Nephron progenitor cell (in vitro differentiated cells): ENCODE measurements at places on chromosomes 2 and 18.
A peak's percentile ranks its signal among the peaks of the same experiment; 100 is the strongest.

DNA sequence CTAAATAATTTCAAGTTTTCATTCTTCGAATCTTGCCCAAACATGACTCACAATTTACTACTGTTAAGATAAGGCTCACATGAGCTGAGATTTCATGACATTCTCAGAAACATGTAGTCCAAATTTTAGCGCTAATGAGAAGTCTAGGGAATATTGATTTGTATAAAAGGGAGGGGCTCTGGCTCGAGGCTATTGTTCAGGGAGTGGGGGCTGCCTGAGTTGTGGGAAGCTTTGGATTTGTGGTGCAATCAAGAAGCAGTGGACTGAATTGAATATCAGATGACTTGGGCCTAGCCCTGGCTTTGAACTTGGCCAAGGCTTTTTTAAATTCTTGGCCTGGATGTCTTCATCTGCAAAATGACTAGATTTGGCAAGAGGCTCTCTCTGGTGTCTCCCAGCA lies 674.9 kb upstream of the FANCL start:
- DNase-seq = no peak

DNA sequence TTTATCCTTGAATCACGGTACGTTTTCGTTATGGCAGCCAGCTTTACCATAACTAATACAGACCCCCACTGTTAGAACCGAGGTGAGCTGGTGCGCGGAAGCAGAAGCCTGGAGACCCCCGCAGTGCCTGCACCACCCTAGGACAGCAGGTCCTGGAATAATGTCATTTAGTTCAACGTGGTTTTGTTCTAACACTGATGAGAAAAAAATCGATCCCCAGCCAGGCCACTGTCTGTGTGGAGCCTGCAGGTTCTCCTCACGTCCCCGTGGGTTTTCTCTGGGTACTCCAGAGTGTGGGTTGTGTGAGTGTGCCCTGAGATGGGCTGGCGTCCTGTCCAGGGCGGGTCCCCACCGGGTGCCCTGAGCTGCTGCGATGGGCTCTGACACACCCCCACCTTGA lies 69.9 kb upstream of the ST3GAL5 start:
- no peak for DNase-seq

DNA sequence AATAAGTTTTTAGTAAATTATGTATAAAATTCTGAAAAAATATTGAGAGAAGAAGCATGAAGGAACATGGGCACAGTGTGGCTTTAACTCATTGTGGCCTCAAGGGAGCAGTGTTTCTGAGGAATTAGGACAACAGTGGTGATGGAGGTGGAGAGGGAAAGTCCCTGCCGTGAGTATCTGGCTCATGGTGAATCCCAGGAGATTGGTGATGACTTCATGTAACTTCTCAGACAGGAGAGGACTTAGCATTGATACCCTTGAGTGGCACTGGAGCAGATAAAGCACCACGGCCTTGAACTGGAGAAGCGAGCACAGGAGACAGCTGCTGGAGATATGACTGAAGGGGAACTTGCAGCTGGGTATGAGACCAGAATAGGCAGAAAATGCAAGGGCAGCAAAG lies 35.0 kb upstream of the LRP1B start:
- no peak for DNase-seq

GRCh38 chr18:73797419-73797818 lies 350.2 kb downstream of the FBXO15 start:
- no peak for DNase-seq

DNA sequence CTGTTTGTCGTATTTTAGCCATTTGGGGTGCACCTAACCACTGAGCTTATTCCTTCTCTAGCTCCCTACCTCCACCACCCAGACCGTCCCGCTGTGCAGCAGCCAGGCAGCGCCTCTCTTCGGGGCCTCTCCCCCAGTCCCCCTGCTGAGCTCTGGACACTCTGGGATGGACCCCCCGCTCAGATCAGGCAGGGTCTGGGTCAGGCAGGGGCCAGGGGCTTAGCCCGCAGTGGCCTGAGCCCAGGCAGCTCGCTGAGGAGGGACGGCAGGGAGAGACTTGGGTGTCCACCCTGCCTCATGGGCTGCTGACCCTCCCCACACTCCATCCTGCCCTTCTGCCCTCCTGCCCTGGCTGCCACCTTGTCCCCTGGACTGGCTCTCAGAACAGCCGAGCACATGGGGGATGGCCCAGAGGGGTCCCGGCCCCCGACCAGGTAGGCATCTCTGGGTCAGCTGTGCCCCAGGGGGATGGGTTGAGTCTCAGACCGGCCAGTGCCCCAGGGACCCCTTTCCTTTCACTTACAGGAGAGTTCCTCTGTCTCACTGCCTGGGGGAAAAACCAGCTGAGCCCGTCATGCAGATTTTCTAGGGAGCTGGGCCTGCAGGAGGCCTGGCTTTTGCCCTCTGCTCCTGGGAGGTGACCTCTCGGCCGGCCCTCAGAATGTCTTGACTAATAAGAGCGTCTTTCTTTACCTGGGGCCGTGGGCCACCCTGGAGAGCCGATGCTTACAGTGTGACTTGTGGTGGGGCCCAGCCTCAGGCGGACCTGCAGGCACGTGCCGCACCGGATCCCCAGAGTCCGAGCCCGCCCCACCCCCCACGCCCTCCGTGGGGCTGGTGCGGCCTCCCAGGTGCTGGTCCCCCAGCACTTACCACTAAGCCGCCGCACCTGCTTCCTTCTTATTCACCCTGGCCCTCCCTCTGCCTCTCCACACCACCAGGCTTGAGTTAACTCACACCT lies 22.8 kb upstream of the PXDN start:
- no peak for DNase-seq

DNA sequence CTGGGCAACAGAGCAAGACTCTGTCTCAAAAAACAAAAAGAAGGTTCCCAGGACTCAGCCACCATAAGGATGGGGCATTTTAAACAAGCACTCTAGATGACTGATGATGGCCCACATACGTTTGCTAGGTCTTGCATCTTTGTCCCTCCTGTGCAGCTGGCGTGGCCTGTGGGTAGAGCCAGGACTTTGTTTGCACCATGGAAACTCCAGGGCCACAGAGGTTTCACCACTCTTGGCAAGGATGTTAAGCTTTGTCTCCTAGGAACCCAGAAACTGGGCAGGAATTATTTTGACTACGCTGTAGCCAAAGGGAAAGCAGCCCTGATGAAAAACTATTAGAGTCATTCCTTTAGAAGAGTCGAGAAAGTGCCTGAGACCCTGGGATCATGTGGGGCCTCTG lies 75.3 kb upstream of the STPG4 start:
- DNase-seq = no peak

GRCh38 chr2:144998435-144998834 lies 478.5 kb upstream of the ZEB2 start:
- no peak for DNase-seq

GRCh38 chr2:69483024-69483423 lies 45.8 kb upstream of the NFU1 start:
- no peak for DNase-seq

DNA sequence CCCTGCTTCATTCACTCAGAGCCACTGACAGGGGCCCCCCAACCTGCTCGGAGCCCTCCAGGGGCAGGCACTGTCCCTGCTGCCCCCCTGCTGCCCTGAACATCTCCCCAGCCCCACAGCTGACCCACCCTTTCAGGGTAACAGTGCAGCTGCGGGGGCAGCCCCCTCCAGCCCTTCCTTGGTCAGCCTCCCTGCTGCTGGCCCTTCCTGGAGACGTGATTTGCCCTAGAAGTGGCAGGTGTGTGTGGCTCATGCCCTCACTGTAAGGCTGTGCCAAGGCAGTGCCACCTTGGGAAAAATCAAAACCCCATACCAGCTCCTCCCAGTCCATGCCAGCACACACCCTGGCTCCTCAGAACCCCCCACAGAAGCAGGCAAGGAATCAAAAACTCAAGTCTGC lies 184.2 kb upstream of the HDAC4 start:
- DNase-seq = no peak

GRCh38 chr2:187580462-187581124 lies 26.4 kb upstream of the TFPI start:
- no peak for DNase-seq

DNA sequence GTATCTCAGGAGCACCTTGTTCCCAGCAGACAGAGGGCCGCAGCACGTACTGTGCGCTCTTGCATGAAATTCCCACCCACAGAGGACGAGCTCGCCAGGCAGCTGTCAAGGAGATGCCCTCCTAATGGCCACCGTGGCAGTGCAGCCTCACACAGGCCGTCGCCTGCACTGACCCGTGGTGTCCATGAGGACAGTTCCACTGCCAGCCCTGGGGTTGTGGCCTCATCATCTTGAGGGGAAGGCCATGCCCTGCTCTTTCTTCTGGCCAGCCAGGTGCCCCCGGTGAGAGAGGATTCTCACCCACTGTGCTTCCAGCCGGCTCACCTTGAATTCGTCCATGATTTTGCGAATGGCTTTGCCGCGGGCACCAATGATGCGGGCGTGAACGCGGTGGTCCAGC lies 42.0 kb downstream of the ANO7 start:
- DNase-seq = no peak

DNA sequence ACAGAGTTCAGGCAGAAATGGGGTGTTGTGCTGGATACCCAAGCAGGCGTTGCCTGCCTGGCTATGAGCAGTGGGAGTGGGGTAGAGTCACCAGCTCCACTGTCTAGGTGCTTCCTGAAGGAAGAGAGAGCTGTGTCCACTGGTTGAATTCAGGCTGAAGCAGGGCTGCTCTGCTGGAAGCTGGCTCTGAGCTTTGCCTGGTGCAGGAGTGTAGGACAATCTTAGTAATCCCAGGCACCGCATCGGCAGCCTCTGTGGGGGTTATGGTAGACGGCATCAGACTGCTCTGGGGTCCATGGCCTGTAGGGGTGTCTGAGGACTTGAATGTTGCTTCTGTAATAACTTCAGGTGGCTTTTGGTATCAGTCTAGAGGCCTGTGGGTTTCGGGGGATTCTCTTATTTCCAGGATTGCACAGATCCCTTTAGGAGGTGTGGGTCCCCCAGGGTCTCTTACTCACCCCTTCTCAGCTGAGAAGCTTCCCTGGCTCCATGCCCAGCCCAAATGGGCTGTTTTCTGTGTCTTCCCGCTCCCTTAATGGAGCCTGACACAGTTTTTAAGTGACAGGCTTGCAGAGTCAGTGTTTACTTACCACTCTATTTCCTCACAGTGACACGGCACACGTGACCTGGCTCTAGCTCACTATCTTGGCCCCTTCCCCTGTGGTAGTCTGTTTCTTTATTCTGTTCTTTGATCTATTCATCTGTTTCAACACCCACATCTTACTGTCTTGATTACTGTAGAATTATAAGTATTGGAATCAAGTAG lies 644.3 kb downstream of the CBLN2 start:
- DNase-seq = no peak

GRCh38 chr2:171334171-171334570 lies 99.6 kb downstream of the METTL8 start:
- DNase-seq = no peak

DNA sequence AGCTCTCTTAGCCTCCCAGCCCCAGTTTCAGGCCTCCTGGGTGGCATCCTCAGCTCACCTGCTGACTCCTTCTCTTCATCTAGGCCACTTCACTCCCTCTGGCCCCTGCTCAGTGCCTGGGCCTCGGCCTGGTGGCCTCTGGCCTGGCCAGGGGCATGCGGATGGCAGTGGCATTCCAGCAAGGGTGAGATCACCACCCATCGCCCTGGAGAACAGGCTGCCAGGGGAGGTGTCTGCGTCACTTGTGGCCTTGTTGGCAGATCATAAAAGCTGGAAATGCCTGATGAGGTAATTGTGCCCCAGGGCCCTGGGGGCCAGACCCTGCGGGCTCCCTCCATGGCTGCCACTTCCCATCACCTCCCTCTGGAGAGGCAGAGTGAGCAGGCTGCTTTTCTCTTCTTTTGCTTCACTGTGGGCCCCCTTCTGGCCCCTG lies 72.5 kb upstream of the SMAD2 start:
- DNase-seq = no peak

GRCh38 chr2:10370895-10371294 lies 68.2 kb downstream of the HPCAL1 start:
- no peak for DNase-seq

DNA sequence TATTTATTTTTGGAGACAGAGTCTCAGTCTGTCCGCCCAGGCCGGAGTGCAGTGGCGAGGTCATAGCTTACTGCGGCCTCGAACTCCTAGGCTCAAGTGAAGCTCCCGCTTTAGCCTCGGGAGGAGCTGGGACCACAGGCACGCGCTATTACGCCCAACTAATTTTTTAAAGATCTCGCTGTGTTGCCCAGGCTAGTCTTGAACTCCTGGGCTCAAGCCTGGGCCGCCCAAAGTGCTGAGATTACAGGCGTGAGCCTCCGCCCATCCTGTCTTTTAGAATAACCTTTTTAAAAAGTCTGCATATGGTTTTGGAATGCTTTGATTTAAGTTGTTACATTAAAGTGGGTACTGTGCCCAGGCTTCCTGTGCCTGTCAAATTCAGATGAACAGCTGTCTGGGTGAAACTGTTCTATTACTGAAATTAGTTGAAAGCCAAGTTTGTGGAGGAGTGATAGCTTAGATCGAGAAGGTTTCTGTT lies 944 bp downstream of the RAB3GAP1 start:
- DNase-seq = peak; percentile 11

DNA sequence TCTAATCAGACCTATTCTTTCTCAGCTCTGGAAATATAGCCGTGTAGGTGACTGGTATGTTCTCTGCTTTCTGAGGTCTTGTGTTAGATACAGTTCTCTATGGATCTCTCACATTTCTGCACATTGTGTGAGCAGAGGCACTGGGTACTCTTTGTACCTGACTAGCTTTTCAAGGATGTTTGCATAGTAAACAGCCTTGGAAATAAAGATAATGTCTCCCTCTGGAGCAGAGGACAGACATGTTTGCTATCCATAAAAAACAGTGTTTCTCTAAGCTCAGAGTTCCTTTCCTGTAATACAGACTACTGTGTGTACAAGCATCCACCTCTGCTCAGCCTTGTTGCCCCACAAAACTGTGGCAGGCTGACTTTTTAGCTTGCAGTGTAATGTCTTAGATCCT lies 279.2 kb downstream of the CTNNA2 start:
- no peak for DNase-seq

GRCh38 chr2:101466426-101466825 lies 8.5 kb downstream of the RFX8 start:
- no peak for DNase-seq

GRCh38 chr2:170425281-170425751 lies 247.4 kb downstream of the MYO3B start:
- no peak for DNase-seq

DNA sequence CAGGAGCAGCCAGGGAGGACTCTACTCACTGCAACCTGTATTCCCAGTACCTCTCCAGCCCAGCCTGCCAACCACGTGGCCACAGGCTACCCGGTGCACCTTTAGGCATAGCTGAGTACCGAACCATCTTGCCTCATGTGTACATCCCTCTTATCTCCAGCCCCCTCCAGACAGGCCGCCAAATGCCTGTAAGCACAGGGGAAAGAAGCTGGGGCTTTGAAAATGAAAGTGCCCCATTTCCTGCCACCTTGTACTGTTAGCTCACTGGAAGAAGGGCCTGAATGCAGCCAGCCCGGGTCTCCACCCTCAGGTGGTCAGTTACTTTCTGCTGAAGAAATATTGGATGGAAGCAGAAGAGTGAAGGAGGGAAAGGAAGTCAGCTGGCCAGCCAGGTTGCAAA lies 27.2 kb upstream of the RFX8 start:
- no peak for DNase-seq

GRCh38 chr2:191151331-191151730 lies 537 bp upstream of the STAT4 start:
- no peak for DNase-seq
